ENCODE measurements at places on chromosomes 7 and 10.

GRCh38 chr7:104625956-104626355, 297.6 kb downstream of the LHFPL3 start:
- DNase-seq: no peak

GRCh38 chr10:59085711-59086502, 90.5 kb upstream of the PHYHIPL start:
- no peak for DNase-seq

GRCh38 chr7:138352570-138353461, 107.2 kb upstream of the TRIM24 start:
- no peak for DNase-seq

DNA sequence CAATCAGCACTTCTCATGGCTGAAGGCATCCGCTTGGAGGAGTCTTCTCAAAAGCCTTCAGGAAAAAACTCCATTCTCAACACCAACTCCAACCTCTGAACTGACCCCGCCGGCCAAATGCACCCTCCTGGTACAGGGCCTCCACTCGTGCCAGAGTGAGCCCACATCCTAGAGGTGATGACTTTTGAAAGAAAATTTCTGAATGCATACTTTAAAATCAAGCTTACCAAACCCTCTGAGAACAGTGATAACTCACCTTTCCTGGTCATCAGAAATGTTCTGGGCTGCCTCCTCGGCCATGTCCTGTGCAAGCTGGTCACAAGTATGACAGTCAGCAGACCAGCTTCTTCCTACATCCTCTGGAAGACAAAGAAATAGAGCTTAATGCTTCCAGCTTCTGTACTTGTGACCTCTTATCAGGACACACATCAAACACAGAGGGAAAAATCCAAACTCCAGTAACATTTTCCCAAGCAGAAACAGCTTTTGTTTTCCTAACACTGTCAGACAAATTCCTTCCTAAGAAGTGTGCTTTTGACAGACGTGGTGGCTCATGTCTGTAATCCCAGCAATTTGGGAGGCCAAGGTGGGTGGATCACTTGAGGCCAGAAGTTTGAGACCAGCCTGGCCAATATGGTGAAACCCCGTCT, at the start of gene PKD1L1:
PKD1L1 (minus strand) TSS at position 326 of the 650 bp plus-strand sequence; CDS start at position 300, 26 bp downstream.
- DNase-seq: no peak

DNA sequence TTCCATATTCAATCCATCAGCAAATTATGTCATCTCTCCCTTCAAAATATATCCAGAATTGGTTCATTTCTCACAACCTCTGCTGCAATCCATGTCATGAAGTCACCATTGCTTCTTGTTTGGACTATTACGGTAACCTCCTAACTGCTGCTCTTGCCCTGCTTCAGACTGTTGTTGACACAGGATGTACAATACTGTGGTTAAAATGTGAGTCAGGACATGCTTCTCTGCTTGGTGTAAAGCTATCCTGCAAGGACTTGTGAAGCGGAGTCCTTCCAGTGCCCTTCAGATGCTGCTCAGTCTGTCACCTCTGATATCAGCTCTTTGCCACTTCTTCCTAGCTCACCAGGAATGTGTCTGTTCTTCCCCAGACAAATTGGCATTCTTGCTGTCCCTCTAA, 10.4 kb upstream of the NXPH1 start:
- no peak for DNase-seq

DNA sequence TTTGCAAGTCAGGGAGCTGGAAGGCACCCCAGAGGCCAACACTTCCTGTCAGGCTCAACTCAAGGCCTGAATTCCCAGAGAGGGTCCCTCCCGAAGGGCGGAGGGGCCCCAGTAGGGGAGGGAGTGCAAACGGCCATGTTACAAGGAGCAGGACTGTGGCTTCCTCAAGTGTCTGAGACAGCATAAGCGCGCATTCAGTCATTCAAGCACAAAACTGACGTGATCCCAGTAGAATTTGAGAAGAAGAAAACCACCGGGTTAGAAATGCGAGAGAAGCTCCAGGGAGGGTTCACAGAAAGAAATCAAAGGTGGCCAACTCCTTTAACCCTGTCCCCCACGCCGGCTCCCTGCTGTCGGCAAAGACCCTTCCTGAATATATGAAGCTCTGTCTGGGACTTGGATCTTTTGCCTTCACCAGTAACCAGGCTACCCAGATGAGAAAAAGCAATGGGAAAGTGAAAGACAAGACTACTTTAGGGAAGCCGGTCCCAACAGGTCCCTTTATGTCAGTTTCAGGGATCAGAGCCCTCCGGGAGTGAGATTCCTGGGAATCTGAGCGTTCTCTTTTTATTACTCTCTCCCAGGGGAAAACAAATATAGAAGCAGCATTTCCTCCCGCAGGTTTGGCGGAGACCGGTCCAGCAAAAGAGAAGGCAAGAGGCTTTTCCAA, 1.3 kb downstream of the AFAP1L2 start:
- DNase-seq: no peak

DNA sequence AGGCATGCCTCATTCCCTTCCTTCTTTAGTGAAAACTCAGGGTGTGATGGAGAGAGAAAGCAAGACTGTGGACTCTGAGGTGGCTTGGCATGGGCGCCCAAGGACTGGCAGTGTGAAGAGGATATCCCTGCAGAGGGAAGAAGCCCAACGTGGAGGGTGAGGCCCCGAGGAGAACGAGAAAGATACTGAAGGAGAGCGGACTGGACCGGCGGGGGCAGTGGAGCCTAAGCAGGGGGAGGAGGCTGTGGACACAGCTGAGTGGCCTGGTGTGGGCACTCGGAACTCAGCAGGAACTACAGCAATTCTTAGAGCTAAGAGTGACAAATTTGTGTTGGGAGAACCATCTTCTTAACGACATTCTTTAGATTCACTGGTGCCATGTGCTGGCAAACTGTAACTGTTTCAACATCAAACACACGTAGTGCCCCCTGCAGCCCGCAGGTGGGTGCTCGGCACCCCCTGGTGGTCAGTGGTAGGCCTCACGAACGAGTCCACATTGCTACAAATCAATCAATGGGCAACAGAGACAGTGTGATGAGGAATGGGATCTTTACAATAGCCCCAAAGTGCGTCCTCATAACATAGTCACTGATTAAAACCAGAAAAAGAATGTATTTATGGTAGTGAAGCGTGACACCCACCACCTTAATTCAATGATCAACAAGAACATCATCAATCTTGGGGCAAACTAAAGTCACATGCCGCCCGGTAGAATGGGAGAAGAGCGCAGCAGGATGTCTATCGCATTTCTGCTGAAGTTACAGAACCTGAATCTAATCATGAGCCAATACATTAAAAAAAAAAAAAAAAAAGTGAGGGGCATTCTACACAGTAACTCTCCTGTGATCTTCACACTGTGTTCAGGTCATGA, 2.0 kb upstream of the SFTPA1 start:
- DNase-seq: peak; percentile 46

GRCh38 chr10:120538091-120538490, 81.1 kb downstream of the PLPP4 start:
- no peak for DNase-seq

GRCh38 chr10:71520042-71520441, 123.3 kb downstream of the CDH23 start:
- DNase-seq: no peak

GRCh38 chr10:116873134-116873533, 23.8 kb downstream of the ENO4 start:
- no peak for DNase-seq

- DNase-seq: no peak
Observed at GRCh38 chr7:155813546-155814315, 1.5 kb upstream of the SHH start.

GRCh38 chr10:102627736-102628293, 16.5 kb upstream of the TRIM8 start:
- no peak for DNase-seq

DNA sequence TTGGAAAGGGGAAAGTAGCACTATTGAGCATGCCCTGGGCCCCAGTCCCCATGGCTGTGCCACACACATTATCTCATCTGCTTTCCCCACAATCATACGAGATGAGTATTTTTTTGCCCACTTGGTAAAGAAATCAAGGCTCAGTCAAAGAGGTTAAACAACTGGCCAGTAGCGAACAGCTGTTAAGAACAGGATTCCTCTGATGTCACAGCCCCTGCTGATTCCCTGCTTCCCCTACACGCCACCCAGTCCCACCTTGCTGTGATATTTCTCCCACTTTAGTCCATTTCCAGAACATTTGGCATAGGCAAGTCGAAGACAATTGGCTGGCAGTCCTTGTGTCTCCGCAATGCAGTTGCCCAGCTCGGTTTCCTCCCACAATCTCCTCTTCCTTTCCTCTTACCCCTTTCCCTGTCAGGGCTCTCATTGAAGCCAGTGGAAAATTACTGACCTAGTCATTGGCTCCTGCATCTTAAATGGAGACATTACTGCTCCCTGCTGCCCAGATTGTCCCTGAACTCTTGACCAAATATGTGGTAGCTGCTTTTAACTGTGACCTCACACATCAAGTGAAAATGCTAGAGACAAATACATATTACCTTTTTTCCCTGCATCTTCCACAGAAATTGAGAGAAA, 56.5 kb upstream of the EEPD1 start:
- DNase-seq: no peak
